ENCODE measurements at places on chromosomes 4 and X.

- DNase-seq, result no peak
Measured at GRCh38 chr4:147547314-147548056, 66.6 kb downstream of the EDNRA start.

GRCh38 chr4:7334521-7335275 is 100.0 kb downstream of the PSAPL1 start:
- DNase-seq, result peak; percentile 39

GRCh38 chrX:130082244-130083106 is 27.8 kb downstream of the ELF4 start:
- DNase-seq, result peak; percentile 63

- DNase-seq, result no peak
Measured at GRCh38 chrX:9532349-9532748, 67.5 kb downstream of the TBL1X start.

DNA sequence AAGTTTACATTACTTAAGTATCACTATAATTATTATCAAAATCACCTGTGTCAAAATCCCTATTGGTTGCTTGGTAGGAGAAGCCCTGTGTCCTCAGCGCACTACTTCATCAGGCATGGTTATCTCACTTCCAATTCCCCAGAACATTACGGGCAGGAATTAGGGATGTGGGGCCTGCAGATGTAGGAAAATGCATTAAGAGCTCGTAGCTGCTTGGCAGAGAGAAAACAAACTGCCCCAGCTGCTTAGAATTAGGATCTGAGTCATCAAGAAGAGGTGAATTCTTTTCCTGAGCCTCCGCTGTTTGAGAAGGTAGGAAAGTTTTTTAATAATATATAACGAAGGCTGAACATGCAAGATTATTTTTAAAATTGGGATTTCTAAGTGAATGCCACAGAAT is 31.1 kb upstream of the CLNK start:
- DNase-seq, result no peak

DNA sequence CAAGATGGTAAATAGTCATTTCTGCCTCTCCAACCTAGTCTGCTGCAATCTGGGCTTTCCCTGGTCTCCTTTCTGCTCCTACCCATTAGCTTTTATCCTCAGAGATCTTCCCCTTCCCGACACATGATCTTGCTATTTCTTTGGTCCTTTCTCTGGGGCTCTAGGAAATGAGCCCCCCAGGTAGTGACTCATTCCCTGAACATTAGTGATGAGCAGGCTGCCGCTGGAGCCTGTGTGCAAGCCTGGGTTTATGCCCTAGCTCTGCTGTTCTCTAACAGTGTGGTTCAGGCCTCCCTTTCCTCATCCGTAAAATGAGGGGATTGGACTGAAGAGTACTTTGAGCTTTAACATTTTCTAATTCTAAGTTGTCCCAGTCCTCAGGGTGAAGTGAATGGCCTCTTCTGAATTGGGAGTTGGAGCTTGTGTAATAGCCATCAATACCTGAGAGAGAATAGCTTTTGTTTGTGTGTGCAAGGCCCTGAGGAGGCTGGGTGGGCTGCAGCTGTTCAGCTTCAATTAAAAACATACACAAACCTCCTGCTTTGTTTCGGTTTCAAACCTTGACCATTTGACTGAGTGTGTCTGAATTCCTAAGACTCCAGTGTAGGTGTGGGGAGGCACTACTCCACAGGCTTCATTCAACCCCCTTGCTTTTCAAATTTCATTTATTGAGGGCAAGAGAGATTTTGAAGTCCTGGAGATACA is 115.6 kb upstream of the SCML1 start:
- DNase-seq, result no peak
